Stimulated activated CD4-positive, alpha-beta T cell treated with anti-CD3 and anti-CD28 coated beads, Interleukin-1b, Interleukin-23, amount 100 ng/mL, for 24 hours (primary cell): ENCODE measurements at places on chromosomes 5 and 9.

GRCh38 chr5:149345892-149346222 lies 558 bp downstream of the GRPEL2 start:
- no peak for DNase-seq

DNA sequence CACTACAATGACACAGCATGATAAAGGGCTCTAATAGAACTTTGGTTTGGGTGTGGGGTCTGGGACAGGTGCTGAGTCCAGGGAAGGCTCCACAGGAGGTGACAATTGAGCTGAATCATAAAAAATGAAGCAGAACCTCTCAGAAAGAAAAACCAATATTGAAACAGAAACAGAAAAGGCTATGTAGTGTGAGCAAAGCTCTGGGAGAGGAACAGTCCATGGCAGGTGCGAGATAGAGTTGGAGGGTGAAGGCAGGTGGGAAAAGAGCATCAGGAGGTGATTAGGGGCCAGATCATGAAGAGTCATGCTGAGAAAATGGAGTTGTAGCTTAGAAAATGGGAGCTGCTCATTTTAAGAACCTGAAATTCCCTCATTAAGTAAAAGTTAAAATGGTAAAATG lies 164.9 kb downstream of the KCTD16 start:
- DNase-seq, result no peak

DNA sequence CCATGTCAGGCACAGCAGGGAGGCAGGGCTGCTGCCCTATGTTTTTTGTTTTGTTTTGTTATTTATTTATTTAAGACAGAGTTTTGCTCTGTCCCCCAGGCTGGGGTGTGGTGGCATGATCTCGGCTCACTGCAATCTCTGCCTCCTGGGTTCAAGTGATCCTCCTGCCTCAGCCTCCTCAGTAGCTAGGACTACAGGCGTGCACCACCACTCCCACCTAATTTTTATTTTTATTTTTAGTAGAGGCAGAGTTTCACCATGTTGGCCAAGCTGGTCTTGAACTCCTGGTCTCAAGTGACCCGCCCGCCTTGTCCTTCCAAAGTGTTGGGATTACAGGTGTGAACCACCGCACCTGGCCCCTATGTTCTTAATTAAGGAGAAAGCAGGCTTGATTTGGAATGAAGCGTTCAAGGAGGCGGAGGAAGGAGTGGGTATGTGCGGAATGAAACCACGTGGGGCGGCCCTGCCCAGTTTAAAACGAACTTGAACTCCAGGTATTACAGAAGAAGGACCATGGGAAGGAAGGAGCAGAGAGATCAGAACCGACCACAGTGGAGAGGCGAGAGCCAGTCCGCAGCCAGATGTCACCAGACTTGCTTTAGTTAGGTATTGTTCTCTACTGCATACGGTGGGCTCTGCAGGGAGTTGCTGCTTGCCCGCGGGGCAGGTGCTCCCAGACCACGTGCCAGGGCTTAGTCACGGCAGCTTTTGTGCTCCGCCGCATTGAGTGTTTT lies 34.9 kb upstream of the EPB41L4B start:
- no peak for DNase-seq

DNA sequence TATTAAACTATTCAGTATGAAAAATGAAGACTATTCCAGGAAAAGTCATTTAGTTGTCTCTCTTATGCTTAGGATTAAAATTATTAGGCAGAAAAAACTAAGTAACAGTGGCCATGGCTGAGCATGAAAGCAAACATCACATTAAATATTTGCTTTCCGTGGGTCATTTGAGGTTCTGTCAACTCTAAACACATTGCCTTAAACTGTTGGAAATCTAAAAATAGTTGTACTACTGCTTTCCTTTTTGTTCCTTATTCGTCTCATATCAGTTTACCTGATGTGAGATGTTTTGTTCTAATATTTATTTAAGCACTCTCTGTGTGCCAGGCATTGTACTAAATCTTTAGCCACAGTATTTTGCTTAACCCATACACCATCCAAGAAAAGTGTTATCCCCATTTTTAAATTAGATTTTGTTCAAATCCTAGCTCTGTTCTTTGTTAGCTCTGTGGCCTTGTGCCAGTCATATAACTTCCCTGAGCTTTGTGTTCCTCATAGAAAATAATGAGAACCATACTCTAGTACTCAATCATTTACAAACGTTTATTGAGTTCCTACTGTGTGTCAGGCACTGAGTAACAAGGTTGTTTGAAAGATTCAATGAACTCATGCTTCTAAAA lies 18.7 kb upstream of the ZNF608 start:
- DNase-seq, result no peak

DNA sequence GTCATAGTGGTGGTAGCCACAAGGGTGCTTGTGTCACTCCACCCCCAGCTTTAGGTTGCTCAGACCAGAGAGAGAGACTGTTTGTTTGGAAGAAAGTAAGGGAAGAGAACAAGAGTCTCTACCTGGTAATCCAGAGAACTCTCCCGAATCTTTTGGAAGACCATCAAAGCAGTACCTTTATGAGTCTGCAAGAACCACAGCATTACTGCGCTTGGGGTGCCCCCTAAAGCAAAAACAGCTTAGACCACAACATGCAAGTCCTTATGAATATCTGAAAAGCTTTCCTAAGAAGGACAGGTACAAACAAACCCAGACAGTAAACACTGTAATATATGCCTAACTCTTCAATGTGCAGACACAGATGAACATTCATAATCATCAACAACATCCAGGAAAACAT lies 1398.6 kb upstream of the C9orf72 start:
- DNase-seq, result no peak

DNA sequence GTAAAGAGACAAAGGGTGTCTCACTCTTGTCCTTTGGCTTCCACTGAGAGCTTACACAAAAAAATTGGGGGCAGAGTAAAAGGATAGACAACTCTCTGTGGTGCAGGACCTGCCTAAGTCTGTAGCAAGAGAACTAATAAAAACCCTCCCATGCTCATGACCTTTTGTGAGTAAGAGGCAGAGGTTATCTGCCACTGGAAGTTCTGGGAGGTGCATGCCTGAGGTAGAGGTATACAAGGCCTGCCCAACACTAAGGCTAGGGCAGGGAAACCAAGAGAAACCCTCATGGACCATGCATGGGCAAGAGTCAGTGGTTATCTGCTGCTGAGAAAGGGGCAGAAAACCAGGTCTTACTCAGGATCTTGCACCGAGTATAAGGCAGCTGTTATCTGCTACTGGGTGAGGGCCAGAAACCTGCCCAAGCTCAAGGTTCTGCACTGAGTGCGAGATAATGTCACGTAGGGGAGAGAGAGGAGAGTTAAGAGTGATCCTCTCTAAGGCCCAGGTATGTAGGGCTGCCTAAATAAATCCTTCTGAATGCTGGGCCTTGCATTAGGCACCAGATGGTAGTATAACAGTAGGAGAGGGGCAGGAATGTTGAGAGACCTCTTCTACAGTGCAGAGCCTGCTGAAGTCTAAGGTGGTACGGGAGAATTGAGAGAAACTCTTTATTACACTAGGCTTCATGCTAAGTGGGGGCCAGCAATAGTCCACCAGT lies 143.4 kb downstream of the MACROH2A1 start:
- no peak for DNase-seq

DNA sequence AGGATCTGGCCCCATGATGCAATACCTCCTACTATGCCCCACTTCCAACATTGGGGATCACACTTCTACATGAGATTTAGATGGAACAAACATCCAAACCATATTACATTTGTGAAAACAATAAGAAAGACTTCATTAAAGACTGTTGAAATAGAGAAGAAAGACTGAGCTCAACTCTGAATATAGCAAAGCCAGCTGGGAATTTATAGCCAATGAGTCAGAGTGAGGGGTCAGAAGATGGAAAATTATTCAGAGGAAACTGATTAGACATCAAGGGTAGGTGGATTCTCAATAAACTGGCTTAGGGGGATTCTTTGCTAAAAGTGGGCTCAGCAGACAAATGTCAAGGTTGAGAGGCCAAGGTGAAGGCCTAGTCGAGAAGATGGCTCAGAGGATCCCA lies 25.6 kb downstream of the BTF3 start:
- DNase-seq, result no peak

GRCh38 chr5:42404366-42404765 lies 18.9 kb upstream of the GHR start:
- no peak for DNase-seq

GRCh38 chr9:126316085-126316655 lies 10.5 kb upstream of the MVB12B start:
- no peak for DNase-seq

DNA sequence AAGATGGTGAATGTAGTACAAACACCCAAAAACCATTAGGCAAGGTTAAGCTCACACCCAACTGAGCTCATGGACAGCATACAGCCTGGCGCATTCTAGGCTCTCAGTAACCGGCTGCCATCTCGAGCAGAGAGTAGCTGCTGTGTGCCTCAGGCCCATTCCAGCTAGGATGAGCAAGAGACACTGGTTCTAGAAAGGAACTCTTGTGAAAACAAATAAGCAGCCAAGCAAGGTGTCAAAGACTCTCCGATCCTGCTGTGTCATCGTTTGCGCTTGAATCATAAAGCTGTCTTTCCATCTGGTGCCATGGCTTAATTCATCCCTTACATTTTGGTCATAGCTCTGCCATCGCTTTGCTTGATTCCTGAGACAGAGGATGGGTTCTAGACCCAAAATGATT lies 135.4 kb upstream of the MSX2 start:
- no peak for DNase-seq

DNA sequence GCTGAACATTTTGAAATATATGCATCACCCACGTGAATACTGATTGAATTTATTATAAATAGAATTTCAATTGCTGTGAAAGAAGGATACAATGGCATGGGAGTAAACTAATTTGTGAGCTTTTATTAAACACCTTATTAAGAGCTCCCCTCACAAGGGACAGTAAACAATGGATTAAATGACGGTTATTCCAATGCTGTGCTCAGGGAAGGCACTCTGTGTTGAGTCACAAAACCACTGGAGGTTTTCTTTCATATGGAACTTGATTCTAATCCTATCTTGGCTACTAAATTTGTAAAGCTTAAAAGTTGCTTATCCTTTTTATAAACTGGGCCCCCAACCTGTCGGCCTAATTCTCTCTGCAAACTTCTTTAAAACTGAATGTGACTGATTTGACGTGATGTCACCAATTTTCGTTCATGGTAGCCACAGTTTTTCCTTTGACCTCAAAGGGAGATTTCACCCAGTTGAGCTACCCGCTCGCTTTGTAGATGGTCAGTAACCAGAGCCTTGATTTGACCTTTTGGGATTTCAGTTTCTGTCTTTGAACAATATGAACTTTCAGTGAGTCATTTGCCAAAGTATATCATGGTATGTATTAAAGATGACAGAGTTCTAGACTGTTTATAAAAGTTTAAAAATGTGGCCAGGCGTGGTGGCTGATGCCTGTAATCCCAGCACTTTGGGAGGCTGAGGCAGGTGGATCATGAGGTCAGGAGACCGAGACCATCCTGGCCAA lies 61.3 kb upstream of the PIK3R1 start:
- DNase-seq, result no peak

DNA sequence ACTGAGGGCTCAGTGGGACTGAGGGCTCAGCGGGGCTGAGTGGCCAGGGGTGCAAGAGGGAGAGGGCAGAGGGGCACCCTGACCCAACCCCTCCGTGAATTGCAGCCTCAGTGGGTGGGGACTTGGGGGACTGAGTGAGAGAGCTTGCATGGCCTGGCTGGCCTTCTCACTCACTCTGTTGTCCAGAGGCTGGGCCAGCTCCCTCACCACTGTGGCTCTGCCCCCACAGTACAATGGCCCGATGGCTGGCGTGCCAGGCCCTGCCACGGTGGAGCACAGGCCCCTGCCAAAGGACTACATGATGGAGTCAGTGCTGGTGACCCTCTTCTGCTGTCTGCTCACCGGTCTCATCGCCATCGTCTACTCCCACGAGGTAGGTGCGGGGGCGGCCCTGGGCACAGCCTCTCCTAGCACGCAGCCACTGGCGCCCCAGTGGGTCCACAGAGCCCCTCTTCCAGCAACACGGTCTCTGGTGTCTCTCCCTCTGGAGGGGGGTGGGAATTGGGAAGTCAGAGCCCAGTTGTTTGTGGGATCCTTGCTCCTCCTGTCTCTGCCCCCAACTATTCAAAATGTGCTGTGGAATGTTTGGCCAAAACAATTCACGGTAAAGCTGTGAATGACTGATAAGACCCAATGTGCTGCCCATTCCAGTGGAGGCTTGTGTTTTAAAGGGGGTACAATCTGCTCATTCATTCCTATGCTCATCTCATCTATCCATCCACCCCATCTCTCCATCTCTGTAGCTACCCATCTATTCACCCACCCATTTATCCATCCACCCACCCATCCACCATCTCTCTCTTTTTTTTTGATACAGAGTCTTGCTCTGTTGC lies 10.7 kb downstream of the PRRT1B start:
- no peak for DNase-seq

DNA sequence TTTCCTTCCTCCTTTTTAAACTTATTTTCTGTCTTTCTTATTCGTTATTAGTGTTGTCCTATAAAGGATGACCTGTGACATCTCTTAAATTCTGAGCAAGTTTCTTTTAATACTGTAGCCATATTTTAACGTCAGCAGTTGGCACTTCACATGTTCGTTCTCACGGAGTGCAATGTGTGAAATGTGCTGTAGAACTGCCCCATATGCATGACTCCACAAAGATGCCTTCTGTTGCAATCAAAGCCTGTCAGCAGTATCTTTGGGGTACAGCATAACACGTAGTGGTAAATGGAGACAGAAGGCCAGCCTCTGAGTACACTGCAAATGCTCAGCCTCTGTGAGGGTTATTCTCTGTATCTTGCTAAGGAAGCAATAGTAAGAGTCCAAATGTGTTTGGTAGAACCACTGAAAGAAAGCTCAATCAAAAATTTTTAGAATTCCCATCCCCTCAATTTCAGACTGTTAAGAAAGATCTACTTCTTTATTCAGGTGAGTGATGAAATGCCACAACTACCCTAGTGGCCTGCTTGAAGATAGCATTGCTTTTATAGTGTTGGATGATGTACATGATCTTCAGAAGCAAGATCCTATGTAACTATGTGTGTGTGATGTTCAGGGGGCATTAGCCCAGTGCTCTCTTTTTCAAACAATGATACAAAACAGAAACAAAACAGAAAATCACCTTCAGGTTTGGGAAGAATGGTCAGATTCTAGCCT lies 277.7 kb downstream of the TMEM167A start:
- DNase-seq, result no peak

- DNase-seq, result no peak
Observed at GRCh38 chr9:77561331-77562018, 86.6 kb downstream of the GNA14 start.

DNA sequence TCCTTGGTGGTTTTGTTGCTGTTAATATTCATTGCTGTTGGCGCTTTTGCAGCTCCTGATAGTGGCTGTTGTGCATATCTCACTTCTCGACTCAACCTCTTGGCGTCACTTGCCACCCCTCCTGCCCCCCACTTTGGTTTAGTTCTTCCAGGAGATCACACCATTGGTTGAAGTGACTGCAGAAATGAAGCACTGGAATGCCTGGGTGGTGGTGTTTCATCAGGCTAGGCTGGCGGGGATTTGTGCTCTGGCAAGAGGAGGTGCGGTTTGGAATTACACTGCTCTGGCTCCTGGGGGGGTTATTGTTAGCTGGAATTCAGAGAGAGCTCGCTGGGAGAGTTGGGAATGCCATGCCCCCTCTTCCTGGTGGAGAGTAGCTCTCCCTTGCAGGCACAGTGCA lies 11.5 kb downstream of the PRRC2B start:
- no peak for DNase-seq

GRCh38 chr5:147855774-147856069 lies 22.8 kb upstream of the SCGB3A2 start:
- no peak for DNase-seq
